NB4 (cell line): ENCODE measurements at places on chromosomes 6 and 20.

DNA sequence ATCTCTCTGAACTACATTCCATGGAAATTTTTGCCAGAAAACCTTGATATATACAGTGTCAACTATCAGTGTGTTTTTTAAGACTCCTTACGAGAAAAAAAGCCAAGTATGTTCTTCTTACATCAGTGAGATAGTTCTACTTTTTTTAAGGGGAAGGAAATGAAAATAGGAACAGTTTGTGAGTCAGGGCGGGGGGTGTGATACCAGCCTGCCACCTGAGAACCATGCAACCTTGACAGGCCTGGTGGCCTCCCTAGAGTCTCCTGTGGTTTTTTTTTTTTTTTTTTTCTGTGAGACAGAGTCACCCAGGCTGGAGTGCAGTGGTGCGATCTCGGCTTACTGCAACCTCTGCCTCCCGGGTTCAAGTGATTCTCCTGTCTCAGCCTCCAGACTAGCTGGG lies 96.3 kb upstream of the GCM1 start:
- DNase-seq: peak; percentile 93

GRCh38 chr6:29908710-29909109 lies 33.6 kb upstream of the HLA-A start:
- DNase-seq: no peak

GRCh38 chr6:166877906-166878305 lies 78.4 kb downstream of the RNASET2 start:
- no peak for DNase-seq

DNA sequence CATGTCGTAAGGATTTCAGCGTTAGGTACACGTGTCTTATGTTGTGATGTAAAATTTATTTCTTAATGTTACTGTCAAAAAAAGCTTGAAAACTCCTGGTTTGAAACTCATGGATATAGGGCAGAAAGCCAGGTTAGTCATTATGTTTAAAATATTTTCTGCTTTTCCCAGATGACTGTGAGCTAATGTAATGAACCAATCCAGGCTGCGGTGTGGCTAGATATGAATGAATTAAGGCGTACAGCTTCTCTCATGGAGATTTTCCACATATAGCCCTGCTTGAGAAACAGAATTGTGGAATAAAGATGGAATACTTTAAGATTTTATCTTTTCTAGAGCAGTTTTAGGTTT lies 80.3 kb upstream of the STMND1 start:
- no peak for DNase-seq

DNA sequence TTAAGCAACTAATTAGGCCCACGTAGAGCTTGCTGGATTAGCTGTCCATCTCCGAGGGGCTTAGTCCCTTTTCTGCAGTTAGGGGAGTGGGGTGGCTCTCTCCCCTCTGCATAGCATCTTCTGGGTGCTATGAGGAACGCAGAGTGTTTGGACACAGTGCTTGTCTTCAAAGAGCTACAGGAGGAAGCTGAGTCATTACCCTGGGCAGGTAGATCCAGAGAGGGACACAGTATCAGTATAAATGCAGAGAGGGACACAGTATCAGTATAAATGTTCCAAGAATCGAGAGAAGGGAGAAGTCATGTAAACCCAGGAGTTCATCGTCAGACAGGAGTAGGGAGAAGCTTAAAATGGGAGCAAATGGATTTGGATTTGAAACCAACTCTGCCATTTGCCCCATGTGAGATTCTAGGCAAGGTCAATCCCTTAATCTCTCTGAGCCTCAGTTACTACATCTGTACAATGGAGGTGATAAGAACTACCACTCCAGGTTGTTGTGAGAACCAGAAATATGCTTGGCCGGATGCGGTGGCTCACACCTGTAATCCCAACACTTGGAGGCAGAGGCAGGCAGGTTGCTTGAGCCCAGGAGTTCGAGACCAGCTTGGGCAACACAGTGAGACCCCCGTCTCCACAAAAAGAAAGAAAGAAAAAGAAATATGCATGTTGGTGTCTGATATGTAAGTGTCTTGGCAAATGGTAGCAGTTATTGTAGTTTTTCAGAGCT lies 5.5 kb upstream of the GHRH start:
- no peak for DNase-seq

DNA sequence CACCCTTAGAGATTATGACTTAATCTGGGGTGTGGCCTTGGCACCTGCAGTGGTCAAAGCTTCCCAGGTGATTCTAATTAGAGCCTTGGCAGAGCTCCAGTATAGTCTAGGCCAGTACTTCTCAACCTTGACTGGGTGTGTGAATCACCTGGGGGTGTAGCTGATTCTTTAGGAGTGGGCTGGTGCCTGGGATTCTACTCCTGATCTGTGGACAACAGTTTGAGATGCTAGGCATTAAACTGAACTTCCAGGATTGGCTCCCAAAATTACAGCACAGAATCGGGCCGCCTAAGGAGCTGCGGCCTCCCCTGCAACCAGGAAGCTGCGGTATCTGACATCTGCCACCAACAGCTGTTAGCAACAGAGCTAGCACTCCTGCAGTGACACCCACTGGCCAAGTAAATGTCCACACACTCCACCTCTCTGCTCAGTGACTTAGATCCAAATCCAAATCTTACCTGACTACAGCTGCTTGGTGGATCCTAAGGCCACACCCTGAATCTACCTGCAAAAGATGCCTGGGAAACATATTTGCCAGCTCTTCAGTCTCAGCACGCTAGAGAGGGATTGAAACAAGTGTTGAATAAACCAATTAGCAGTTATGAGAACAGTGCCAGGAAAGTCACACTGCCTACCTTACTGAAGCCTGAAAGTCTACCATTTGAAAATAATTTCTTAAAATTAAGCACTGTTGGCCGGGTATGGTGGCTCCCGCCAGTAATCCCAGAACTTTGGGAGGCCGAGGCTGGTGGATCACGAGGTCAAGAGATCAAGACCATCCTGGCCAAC lies 126.7 kb downstream of the UNC5CL start:
- peak; percentile 72 for DNase-seq

GRCh38 chr6:135231469-135231844 lies 50.3 kb downstream of the MYB start:
- DNase-seq: no peak

DNA sequence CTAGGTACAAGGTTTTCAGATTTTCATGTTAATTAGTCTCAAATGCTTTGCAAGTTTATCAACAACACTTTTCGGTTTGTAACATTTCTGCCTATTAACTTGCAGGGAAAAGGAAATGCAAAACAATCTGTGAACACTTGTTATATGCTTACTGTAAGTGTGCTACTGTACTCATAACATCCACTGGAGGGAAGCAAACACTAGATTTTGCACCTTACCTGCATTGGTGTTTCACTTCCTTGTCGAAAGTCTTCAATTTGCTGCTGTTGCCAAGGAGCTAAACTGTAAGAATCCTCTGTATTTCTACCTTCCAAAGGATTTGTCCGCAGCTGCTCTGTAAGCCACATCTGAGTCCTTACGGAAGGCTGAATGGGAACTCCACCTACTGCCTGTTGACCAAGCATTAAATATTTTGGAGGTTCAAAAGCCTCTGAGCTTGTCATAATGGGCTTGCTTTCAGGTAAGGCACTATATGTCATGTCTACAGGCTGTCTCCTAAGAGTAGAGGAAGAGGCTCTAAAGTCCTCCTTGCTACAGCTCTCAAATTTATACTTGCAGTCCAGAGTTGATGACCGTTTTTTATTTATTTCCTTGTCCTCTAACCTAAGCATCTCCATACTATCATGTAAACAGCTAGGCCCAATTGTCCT lies 17.3 kb downstream of the PLN start:
- peak; percentile 47 for DNase-seq

- no peak for DNase-seq
These were observed 8.5 kb downstream of the LRRC1 start for GRCh38 chr6:53803081-53803860.

DNA sequence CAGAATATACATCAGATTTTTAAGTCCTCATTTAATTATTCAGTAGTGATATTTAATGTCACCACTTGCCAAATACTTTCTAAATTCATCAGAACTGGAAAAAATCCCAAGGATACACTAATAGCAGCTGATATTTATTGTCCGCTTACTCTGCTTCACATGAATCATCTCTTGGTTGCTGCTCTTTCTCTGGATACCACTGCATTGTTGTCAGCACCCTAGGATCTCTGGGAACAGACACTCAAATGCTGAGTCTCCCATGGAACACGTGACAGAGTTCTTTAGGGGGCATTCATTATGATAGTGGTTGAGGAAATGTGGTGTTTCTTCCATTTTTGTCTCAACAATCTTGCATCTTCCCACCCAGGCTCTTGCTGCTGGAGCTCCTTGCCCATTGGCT lies 318.0 kb downstream of the RFPL4B start:
- DNase-seq: no peak

DNA sequence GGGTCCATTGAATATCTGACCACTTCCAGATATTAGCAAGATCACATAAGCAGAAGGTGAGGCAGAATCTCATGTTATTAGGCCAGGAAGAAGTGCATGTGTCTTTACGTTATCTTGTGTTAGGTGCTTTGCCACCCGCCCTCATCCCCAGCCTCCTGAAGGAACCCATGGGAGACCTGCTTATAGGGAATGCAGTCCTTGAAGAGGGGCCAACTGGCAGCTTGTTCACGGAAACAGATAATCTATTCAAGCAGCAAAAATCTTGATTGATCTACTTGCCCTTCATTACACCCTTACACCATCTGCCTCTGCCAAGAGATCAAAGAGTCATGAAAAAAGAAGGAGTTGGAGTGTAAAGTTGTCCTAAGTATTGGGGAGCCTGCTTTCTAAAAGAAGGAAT lies 576.4 kb downstream of the HTR1B start:
- DNase-seq: no peak

- peak; percentile 27 for DNase-seq
These were observed 12.8 kb upstream of the MANBAL start for GRCh38 chr20:37276494-37277252.

DNA sequence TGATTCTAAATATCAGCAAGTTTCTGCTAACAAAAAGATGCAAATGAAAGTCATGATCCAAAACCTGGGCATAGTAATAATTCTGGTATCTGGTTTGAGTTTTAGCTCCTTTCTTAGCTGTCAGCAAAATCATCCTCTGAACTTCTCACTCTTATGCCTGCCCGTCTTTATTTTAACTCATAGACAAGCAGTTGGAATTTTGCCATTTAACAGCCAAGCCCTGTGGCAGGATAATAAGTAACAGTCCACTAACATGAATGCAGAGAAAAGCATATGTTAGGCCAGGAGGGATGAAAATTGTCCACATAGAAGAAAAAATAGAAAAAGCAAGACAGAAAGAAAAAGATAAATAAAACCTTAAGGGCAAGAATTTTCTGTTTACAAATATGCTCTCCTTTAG lies 170.0 kb upstream of the LAMA2 start:
- no peak for DNase-seq

DNA sequence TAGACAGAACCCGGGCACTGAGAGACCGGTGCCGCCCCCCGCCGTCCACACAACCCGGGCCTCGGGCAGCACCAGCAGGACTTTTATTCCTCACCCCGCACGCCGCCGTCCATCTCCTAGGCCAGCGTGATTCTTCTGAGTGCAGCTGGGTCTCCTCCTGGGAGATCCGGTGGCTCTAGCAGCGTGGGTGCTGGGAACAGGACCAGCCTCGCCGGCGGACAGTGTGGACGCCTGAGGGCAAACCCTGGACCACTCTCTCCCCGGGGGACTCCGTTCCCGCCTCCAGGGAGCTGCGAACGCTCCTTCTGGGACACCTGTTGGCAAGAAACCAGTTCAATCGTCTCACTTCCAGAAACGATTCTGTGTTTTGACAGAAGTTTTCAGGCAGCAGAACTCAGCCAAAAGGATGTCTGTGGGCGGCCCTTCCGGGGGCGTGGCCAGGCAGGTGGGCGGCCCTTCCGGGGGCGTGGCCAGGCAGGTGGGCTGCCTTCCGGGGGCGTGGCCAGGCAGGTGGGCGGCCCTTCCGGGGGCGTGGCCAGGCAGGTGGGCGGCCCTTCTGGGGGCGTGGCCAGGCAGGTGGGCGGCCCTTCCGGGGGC lies 130.7 kb downstream of the DLL1 start:
- no peak for DNase-seq

DNA sequence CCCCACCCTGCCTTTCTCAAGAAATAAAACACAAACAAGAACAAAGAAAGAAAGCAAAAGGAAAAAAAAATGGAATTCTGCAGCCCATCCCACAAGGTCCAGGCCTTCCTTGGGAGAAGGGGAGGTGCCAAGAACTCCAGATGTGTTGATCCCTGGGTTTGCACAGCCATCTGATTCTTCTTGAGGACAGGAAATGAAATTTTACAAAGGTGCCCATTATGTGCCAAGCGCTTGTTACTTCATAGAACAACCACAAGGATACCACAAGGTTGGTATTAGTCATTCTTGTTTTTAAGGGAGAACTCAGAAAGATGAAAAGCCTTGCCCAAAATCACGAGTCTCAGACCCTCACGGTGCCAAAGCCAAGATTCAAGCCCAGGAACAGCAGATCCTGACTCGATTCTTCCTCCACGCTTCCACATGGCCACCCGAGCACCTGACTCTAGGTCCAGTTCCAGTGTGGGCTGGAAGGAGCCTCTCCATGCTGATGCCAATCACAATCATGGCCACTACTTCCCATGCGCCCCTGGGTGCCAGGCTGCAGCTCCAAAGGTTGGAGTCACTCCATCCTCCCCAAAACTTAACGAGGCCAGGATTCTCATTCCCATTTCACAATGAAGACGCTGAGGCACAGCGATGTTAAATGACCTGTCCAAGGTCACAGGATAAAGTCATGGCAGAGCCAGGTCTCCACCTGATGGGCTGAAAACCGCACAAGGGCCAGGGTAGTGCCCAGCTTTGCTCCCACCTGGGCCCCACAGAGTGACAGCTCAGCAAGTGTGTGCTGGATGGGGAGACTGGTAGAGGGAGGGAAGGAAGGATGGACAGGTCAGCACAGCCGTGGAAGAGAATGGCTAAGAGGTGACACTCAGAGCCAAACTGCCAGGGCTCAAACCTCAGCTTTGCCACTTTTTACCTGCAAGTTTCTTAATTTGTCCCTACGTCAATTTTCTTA lies 66.7 kb upstream of the TOP1 start:
- DNase-seq: peak; percentile 35

- DNase-seq: no peak
These were observed 91.2 kb upstream of the SCP2D1 start for GRCh38 chr20:18722371-18722770.

GRCh38 chr6:41286544-41287346 lies at the start of gene TREM1:
TREM1 (minus strand) TSS chr6:41286682; CDS start chr6:41286655, 27 bp downstream.
- peak; percentile 97 for DNase-seq

DNA sequence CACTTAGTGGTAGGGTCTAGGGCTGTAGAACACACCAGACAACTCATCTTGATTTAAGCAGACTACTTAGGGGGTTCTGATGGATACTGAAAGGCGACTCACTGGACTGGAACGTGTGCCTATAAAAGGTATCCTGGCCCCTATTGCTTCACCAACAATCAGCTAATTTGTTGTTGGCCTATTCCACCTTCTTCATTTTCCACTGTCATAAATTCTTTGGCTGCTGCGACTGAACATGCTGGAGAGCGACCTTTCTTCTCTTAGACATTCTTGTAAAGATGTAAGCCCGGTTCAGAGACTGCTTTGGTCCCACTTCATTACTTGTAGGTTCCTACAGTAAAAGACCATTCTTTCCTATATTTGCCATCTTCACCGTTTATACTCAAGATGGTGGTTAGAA lies 609.9 kb upstream of the CITED2 start:
- no peak for DNase-seq

- no peak for DNase-seq
These were observed at the start of gene DAAM2 for GRCh38 chr6:39791850-39792539. DAAM2 (plus strand) TSS chr6:39792376; CDS start chr6:39856303, 63,927 bp downstream.

GRCh38 chr6:156189714-156190113 lies 587.5 kb upstream of the ARID1B start:
- DNase-seq: no peak
